ENCODE measurements at places on chromosomes 1 and 21.
A peak's percentile ranks its signal among the peaks of the same experiment; 100 is the strongest.

GRCh38 chr1:8821084-8821483 is 3.6 kb upstream of the RERE start:
- no peak for DNase-seq

- DNase-seq: no peak
These were observed 53.7 kb downstream of the KCNJ6 start for GRCh38 chr21:37862536-37862935.

GRCh38 chr1:167185062-167185461 is 35.6 kb upstream of the POU2F1 start:
- DNase-seq: no peak

DNA sequence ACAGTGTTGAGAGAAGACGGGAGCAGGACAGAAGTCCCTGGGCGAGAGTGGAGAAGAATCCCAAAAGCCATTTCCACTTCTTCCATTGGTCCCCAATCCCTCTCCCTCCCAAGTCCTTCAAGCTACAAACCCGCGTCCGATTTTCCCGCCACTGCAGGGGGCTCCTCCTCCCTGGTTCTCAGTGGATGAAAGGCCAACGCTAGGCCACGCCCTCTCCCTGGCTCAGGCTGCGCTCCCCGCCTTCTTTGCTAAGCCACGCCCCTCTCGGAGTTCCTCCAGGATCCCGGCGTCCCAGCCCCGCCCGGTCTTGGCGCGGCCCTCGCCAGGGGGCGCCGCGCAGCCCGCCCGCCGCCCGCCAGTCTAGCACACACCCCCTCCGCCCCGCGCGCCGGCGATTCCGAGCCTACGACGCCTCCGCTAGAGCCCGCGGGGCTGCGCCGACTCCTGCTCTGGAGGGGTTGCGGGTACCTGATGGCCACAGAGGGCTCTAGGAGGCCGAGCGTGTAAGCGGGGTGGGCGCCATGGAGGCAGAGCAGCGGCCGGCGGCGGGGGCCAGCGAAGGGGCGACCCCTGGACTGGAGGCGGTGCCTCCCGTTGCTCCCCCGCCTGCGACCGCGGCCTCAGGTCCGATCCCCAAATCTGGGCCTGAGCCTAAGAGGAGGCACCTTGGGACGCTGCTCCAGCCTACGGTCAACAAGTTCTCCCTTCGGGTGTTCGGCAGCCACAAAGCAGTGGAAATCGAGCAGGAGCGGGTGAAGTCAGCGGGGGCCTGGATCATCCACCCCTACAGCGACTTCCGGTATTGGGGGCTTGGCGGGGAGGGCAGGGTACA is at the start of gene HCN3:
HCN3 (plus strand) TSS at position 394 of the 832 bp plus-strand sequence; CDS start at position 522, 128 bp downstream.
- DNase-seq: peak; percentile 99

- DNase-seq: no peak
These were observed 137.8 kb downstream of the HIVEP3 start for GRCh38 chr1:41780916-41781315.

DNA sequence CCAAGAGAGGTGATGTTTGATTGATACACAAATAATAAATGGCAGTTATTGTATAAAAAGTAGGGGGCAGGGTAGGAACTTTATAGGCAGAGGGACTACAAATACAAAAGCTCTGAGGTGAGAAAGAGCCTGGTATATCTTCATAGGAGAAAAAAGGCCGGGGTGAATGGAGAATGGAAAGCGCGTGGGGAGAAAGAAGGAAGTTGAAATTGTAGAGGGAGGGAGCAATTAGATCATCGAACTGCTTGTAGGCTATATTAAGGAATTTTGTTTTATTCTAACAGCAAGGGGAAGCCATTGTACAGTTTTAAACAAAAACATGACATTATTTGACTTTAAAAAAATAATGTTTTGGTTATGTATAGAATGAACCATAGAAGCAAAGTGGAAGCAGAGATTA is 147.4 kb downstream of the PDE4B start:
- DNase-seq: no peak

GRCh38 chr1:109138358-109138757 is 24.4 kb downstream of the ELAPOR1 start:
- no peak for DNase-seq

GRCh38 chr1:46379996-46380395 is 14.1 kb upstream of the FAAH start:
- DNase-seq: no peak

DNA sequence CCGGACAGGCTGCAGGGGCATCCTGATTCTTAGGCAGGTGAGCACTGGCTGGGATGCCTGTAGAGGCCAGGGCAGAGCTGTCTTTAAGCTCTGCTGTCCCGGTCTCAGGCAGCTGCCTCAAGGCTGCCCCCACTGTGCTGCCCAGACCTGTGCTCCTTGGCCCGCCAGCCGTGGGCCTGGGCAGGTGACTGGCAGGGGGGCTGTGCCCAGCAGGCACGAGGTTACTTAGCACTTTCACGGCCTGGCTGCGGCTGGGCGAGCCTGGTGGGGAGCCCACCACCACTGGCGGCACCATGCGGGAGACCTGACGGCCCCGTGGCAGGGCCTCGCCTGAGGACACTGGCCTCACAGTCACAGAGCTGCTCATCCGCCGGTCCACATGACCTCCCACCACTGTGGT is 8.2 kb downstream of the CRYBG2 start:
- no peak for DNase-seq

GRCh38 chr21:33374080-33374449 is 29.1 kb upstream of the IFNGR2 start:
- no peak for DNase-seq

DNA sequence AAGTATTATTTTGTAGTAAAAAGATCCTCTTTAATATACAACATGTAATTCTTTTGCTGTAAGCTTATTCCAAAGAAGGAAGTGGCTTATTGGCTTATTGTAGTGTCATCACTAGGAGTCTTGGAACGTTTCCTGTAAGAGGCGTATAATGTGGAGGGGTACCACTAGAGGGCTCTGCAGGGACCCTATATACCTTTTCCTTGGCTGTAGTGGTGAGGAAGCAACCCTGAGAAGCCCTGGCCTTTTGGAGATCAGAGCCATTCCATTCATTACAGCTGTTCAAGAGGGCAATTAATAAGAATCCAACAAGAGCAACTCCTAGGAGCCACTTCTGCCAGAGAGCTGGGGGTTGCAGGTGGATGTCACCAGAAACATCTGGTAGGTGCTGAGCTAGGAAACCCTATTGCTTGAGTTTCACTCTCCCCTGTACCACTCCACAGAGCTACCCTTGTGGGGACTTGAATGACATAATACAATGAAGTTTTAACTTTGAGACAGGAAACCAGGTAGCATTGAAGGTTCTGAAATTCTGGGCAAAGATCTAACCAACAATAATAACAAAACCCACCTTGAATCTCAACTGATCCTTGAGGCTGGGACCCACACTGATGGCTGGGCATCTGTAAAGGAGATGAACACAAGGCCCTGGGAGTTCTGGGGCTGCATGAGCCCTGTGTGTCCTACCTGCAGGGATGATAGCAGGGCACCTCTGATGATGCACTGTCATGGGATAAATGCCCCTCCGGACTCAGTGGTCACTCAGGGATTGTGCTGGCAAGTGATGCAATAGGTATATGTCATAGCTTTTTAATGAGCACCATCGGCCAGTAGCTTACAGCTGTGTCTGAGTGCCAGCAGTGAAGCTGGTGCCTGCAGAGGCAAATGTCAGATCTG is 160.2 kb upstream of the COA6 start:
- peak; percentile 52 for DNase-seq

- DNase-seq: no peak
These were observed 6.1 kb upstream of the PLA2G5 start for GRCh38 chr1:20063861-20064292.

GRCh38 chr1:16156848-16157495 is 1.1 kb upstream of the EPHA2 start:
- DNase-seq: no peak

- DNase-seq: no peak
These were observed 251.8 kb upstream of the VAMP3 start for GRCh38 chr1:7519181-7519860.

DNA sequence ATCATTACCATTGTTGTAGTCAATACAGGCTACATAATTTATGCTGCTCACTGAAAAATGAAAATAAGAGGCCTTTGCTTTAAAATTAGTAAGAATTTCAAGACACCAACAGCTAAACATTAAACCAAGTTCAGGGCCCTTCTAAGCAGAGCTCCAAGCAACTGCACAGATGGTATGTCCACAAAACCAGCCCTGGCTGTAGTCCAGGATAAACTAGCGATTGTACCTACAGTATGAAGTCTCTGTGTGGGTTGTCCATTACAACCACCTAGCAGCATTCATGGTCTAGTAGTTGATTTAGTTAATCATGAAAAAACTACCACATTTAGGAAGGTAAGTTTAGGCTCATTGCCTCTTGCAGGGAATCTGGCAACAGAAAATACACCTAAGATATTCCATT is 35.3 kb downstream of the CLCA4 start:
- no peak for DNase-seq

DNA sequence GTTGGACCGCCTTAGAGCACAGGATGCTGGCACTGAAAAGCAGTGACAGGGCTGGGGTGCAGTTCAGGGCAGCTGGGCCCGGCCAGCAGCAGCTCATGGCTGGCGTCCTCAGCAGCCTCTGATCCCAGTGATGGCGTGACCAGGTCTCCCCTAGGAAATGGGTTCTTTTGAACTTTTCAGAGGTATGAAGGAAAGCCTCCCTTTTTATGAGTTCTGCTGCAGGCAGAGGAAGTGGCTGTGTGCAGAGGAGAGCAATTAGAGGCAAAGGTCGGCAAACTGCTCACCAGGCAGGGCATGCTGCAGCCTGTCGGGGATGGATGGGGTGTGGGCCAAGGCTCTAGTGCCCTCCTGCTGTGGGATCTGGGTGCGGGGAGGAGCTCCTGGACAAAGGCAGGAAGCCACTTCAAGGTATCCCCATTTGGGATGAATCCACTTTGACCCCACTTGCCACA is 45.6 kb upstream of the RAB4A start:
- no peak for DNase-seq

- no peak for DNase-seq
These were observed 31.7 kb downstream of the A3GALT2 start for GRCh38 chr1:33288976-33289857.

- no peak for DNase-seq
These were observed 59.2 kb upstream of the MORC3 start for GRCh38 chr21:36260802-36261201.

DNA sequence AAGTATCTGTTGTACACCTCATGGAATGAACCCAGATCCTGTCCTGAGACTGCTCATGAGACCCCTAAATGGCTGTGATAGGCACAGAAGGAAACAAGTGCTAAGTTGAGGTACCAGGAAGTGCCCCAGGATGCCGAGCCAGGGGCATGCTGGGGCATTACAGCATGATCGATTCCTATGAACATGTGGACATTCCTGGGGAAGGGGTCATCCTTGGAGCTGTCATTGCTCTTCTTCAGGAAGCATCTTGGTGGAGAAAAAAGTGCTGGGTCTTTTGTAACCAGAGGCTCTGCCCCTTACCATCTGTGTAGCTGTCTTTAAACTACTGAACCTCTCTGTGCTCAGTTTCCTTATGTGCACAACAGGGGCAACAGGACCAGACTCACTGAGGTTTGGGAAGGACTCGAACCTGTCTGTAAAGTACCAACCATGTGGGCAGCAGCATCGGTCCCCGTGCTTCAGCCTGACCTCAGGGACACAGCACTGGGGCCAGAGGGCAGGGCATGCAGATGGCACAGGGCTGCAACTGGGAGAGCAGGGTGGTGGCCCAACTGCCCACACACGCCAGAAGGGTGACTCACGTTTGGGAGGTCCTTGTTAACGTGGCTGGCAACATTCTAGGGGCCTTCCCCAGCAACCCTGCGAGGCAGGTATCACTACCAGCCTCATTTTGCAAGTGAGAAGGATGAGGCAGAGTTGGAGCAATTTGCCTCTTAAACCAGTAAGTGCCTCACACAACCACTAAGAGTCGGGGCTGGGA is 142.3 kb upstream of the EDN2 start:
- DNase-seq: no peak

GRCh38 chr1:214727274-214727673 is 124.3 kb downstream of the CENPF start:
- DNase-seq: peak; percentile 4

- DNase-seq: no peak
These were observed 796.3 kb downstream of the BRINP3 start for GRCh38 chr1:189681252-189681919.

GRCh38 chr1:23367451-23367790 is 2.2 kb downstream of the ZNF436 start:
- DNase-seq: no peak

GRCh38 chr1:58406301-58407071 is 140.0 kb downstream of the OMA1 start:
- no peak for DNase-seq

GRCh38 chr1:41294216-41294615 is 52.1 kb upstream of the SCMH1 start:
- DNase-seq: no peak

DNA sequence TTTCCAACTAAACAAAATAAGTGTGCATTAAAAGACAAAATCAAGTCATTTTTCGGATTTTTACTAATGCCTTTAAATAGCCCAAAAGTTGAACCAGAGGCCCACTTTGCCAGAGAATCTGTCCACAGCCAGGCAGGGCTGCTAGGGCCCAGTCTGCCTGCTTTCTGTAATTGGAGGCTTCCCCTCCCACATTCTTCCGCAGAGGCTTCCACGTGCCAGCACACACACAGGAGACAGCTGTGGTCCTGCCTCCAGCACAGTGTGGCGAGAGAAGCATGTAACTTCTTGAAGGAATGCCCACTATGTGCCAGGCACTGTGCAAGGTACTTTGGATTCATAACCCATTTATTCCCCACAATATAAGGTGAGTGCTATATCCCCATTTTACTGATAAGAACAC is 11.3 kb upstream of the PDZK1IP1 start:
- DNase-seq: no peak

- no peak for DNase-seq
These were observed 156.2 kb upstream of the CAMK1G start for GRCh38 chr1:209427277-209427676.

- DNase-seq: no peak
These were observed 36.2 kb downstream of the CACHD1 start for GRCh38 chr1:64505944-64506655.

GRCh38 chr1:54557671-54558355 is 9.8 kb downstream of the ACOT11 start:
- no peak for DNase-seq

DNA sequence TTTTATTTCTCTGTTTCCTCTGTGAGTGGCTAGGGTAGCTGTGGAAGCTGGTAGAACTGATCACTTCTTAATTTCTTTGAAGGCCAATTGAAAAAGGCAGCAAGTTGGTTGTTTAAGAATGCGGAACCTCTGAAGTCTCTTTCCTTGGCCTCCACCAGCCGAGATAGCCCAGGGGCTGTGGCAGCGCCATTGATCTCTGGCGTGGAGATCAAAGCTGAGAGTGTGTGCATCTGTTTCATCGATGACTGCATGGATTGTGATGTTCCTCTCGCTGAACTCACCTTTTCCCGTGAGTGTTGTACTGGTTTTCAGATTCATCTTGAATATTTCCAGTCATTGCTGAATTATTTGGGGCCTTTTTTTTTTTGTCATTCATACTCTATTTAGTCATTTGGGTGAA is 97.7 kb downstream of the VPS13D start:
- DNase-seq: no peak

GRCh38 chr1:115289940-115290339 is 48.1 kb downstream of the NGF start:
- DNase-seq: no peak
